ENCODE measurements at places on chromosomes 1 and 21.

DNA sequence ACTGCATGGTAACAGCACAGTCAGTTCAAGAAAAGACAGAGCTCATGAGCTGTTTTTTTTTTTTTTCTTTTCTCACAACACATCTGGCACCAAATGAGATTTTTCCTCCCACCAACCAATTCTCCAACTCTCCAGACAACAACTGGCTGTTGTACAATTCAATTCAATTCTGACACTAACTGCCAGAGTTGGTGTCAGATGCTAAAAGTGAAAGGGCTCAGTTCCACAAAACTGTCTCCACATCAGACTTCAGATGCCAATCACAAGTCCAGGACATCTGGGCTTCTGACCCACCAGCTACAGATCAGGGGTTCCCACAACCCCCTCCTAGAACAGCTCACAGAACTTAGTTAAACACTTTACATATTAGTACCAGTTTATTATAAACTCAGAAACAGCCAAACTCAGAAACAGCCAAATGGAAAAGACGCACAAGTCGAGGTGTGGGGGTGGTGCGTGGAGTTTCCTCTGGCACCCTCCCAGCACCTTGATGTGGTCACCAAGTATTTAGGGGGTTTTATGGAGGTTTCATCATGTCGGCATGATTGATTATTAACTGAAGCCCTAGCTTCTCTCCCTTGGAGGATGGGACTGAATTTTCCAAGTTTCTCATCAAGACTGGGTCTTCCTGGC, 39.2 kb upstream of the LRRC8D start:
- DNase-seq = no peak

DNA sequence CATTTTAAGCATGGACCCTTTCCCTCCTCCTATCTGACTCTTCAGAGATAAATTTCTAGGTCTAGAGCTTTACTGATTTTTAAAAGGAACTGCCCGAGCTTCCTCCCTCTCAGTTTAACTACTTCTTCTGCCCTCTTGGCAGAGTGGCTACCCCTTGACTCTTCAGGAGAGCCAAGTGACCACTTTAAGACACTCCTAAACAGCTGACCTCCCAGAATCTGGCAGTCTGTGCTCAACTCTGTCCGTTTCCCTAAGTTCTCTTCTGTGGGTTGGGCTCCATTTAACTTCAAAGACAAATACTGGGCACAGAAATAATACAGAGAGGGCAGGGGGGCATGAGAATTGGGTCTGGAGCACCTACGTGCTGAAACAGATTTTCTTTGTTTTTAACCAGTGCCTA, 196.3 kb upstream of the FOXD3 start:
- DNase-seq = no peak

DNA sequence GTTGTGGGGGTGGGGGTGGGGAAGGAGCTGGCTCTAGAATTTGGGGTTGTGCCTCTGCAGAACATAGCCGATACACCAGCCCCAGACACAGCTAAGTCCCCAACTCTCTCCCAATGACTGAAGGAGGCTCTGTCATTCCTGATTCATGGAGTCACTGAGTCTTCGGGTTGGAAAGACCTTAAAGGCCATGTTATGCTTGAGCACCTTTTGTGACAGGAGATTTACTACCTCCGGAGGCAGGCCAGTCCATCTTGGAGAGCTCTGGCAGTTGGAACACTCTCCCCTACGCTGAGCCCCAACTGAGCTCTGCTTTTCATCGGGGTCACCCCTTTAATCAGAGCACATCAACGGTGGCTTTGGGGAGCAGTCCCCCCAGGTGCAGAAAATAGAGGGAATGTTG, 284.4 kb upstream of the GJB5 start:
- no peak for DNase-seq

DNA sequence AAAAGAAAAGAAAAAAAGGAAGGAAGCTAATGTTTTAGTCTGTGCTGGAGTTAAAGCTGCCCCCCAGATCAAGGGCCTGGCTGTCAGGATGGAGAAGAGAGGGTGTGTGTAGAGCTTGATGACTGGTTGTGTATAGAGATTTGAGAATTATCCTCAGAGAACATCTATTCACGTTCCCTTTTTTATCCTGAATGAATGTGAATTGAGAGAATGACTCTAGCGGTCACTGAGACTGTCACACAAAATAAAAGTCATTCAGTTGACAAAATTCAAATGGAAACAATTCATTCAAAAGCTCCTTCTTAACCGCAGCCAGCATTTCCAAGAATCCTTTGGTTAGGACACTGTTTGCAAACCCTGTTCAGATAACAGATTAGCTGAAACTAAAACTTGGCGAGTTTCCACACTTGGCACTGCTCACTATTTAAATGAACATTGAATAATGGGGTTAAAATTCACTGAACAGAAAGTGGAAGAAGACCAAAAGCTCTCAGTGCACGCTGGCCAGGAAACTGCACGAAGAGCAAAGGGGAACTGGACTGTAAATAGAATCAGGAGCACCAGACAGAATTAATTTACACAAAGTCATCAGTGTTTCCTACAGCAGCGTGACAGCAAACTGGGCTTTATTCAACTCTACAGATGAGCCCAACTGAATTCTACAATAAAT, 13.6 kb upstream of the FAM89A start:
- peak; percentile 10 for DNase-seq

GRCh38 chr1:21174230-21174629, 2.5 kb downstream of the EIF4G3 start:
- DNase-seq = no peak

DNA sequence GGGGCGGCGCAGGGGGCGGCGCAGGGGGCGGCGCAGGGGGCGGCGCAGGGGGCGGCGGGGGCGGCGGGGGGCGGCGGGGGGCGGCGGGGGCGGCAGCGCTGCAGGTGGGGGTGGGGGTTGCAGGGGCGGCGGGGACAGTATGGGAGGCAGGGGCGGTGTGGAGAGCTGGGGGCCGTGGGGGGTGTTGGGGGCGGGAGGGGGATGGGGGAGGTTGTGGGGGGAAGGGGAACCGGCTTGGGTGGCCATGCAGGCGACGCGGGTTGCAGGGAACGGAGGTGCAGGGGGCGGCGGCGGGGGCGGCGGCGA, 13.0 kb upstream of the SLC19A1 start:
- no peak for DNase-seq

DNA sequence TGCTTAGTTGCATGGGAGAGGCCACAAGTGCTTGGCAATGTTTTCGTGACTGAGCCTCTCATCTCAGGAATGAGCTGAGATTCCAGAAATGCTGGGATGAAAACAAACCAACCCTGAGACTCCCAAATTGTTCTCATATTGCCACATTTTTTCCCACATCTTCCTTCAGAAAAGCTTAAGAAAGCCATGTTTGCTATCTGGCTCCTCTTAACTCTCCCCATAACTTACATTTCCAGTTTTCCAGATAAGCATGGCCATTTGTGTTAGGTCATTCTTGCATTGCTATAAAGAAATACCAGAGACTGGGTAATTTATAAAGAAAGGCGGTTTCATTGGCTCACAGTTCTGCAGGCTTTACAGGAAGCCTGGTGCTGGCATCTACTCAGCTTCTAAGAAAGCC, 17.2 kb downstream of the DSCAM start:
- no peak for DNase-seq

- DNase-seq = no peak
These were observed 448 bp downstream of the G0S2 start for GRCh38 chr1:209675565-209676154.

- no peak for DNase-seq
These were observed 166.7 kb downstream of the ADGRL4 start for GRCh38 chr1:78839704-78840277.

DNA sequence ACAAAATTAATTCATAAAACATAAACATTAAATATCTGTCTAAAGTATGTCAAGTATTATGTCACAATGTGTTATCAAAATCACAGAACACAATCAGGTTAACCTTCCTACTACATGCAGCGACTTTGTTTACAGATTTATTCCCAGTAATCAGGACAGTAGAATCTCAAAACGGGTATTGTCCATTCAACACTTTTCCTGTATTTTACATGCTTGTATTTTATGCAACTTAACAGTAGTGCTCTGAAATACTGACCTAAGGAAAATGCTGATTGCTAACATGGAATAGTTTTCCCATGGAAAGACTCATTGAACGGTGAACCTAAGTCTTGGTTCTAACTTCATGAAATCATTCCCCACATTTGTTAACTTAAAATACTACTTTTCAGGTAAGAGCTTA, 2.3 kb downstream of the SERBP1 start:
- no peak for DNase-seq

All from AG09309 (cell line).